ENCODE measurements at places on chromosomes 6 and 20.

DNA sequence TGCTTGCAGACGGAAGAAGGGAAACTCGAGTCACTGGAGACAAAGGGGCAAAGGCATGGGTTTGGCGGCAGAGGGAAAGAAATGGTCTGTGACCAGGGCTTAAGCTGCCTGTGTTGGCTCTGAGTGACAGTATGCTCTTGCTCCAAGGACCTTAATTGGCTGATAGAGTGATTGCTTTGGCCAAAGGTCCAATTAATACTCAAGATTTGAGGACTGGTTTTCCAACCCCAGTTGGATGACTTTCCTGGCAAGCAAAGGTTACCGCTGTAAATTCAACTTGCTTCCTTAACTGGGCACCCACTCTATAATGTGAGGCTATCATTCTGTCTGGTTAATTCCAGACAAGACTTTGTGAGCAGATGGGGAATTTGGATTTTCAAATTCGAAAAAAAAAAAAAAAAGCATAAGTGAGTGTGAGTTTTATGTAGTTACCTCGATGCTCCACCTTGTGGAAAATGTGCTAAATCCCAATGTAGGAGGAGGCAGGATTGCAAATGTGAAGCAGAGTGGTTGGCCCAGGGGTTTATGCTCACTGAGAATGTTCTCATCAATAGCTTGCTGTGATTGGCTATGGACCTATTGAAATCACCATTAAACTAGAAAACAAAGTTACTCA lies 150.7 kb upstream of the GMDS start:
- no peak for DNase-seq

GRCh38 chr6:2935566-2936291 lies 32.6 kb upstream of the SERPINB9 start:
- DNase-seq, result no peak

DNA sequence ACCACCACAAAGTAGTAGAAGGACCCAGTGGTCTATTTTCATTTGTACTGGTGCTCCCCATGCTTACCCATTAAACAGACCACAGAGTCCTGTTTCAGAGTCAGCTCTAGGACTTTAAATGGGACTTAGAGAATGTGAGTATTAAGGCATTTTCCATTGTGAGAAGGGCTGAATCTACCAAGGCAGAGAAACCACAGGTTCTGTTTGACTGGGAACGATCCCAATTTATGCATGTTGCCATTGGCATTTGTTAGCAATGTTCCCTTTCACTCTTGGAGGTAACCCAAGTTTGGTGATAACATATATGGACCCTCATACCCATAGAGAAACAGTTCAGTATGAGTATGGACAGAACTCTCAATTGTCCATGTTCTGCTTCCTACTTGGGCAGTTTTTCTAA lies 672.8 kb downstream of the KIF16B start:
- no peak for DNase-seq

- no peak for DNase-seq
These were observed 9.8 kb upstream of the CNKSR3 start for GRCh38 chr6:154520280-154520679.

GRCh38 chr6:139905404-139906052 lies 531.1 kb upstream of the CITED2 start:
- no peak for DNase-seq

DNA sequence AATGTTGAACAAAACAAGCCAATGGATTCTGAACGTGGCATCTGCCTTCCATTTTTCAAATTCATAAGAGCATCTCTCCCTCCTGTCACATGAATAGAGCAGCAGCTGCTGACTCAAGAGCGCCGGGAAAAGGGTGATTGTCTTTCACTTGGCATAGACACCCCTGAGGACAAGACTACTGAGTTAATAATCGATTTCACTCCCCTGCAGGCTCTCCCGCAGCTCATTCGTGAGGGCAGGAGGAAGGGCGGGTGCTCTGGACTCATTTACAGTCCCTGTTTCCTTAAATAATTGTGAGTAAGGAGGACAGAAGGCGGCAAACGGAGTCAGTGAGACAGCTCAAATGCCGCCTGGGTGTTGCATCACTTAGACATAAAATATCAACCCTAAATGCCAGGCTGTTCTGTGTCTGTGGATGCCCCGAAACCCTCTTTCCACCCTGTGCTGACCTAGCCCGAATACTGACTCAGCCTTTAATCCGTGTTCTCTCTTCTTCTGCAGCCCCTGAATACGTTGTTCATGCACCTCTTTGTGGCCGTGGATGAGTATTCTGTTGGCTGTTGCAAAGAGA lies 21.6 kb downstream of the CFAP61 start:
- no peak for DNase-seq

DNA sequence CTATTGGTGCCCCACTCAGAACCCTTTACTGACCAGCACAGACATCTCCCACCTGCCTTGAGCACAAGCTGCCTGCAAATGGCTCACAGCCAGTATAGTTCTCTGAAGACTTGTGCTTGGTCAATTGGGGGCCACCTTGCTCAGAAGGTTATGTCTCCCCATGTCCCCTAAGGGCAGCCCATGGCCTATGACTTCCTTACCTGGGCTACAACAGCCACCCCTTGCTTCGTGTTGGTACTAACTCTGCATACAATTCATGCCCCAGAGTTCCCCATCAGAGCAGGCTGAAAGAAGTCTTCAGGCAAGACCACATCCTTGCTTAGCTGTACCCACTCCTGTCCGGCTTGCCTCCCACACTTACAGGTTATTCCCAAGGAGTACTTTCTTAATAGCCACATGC lies 57.4 kb downstream of the TOX2 start:
- DNase-seq, result no peak

DNA sequence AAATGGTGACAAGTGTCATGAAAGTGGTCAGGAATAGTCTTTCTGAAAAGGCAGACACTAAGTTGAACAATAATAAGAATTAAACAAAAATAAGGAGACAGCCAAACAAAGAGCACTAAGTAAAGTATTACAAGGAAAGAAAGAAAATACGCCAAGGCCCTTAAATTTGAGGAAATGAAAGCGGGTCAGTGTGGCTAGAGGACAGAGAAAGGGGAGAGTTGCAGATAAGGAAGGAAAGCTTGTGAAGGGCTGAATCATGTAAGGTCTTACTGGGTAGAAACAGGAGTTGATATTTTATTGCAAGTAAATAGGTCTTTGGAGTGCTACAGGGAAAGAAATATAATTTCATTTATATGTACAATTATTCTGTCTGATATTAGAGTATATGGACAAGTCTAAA lies 732.1 kb downstream of the EPHA7 start:
- no peak for DNase-seq

- DNase-seq, result no peak
These were observed 763 bp downstream of the TMEM14A start for GRCh38 chr6:52671676-52672075.

GRCh38 chr20:11205769-11206362 lies 532.1 kb upstream of the JAG1 start:
- no peak for DNase-seq

DNA sequence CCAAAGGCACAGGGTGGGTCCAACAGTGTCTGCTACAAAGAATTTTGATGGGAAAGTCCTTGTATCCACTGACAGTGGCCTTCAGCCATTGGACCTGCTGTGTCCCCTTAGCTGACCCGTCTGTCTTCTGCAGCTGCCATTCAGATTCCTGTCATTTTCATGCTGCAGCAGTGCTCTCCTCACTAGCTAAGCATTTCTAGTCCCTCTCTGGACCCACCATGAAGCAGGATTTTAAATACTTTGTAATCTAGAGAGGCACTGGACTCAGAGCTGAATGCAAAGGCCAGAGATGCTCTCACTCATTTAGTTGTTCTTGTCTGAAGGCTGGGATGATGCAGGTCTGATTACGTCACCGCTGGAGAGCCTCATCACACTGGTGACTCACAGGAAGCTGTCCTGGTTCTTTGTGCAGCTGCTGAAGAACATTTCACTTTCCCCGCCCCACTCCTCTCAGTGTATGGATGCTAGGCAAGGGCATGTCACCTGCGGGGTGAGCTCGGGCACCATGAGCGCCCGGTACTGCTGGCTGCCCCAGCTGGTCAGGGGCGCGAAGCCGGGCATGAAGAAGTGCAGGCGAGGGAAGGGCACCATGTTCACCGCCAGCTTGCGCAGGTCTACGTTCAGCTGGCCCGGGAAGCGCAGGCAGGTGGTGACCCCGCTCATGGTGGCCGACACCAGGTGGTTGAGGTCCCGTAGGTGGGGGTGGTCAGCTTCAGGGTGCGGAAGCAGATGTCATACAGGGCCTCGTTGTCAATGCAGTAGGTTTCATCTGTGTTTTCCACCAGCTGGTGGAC lies 19.4 kb upstream of the TUBB2A start:
- peak; percentile 85 for DNase-seq

GRCh38 chr6:104326173-104327001 lies 533.3 kb downstream of the HACE1 start:
- peak; percentile 86 for DNase-seq

- DNase-seq, result no peak
These were observed 62.6 kb downstream of the GINS1 start for GRCh38 chr20:25470045-25470444.

- DNase-seq, result no peak
These were observed 58.5 kb upstream of the ATXN1 start for GRCh38 chr6:16819752-16820151.

DNA sequence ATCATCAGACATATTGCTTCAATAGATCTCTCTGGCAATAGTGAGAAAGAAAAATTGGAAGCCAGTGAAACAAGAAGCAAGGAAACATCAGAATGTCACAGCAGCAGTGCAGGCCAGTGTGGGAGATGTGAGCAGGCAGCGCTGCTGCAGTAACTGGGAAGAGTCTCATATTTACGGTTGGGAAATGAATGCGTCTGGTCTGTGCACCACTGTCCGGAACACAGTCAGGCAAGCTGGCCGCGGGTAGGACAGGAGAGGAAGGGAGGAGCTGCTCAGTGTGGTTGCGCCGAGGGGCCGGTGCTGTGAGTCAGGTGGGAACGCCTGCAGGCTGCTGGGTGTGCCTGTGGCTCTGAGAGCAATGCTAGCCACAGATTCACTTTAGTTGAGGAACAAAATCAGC lies 6.4 kb upstream of the PSMG4 start:
- DNase-seq, result no peak

DNA sequence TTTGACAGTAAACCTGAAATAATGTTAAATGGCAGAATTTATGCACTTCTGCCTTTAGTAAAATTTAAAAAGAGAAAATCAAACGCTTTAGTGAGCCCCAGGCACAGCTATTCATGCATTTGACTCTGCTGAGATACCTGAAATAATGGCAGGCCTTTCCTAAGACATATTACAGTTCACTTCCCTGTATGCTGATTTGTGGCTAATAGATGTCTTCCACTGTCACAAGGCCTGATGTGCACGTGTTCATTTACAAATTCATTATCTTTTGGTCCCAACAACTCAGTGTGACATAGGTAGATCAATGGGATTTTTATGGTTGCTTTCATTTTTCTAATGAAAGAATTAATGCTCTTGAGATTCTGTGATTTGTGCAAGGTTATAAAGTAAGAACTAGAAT lies 449.7 kb upstream of the RGS17 start:
- no peak for DNase-seq

DNA sequence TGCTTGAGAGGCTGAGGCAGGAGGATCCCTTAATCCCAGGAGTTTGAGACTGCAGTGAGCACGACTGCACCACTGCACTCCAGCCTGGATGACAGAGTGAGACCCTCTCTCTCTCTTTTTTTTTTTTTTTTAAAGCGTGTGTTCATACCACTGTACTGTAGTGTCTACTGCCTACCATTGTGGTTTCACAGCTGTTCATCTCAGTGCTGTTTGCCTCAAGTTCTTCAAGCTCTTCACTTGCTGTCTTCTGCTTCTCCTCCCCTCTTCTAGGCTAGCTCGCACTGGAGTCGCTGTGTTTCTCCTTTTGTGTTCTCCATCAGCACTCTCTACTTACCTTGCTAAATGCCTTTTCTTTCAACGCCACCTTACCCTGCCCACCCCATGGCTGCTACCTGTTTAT lies 7.4 kb downstream of the FOXO3 start:
- DNase-seq, result no peak

DNA sequence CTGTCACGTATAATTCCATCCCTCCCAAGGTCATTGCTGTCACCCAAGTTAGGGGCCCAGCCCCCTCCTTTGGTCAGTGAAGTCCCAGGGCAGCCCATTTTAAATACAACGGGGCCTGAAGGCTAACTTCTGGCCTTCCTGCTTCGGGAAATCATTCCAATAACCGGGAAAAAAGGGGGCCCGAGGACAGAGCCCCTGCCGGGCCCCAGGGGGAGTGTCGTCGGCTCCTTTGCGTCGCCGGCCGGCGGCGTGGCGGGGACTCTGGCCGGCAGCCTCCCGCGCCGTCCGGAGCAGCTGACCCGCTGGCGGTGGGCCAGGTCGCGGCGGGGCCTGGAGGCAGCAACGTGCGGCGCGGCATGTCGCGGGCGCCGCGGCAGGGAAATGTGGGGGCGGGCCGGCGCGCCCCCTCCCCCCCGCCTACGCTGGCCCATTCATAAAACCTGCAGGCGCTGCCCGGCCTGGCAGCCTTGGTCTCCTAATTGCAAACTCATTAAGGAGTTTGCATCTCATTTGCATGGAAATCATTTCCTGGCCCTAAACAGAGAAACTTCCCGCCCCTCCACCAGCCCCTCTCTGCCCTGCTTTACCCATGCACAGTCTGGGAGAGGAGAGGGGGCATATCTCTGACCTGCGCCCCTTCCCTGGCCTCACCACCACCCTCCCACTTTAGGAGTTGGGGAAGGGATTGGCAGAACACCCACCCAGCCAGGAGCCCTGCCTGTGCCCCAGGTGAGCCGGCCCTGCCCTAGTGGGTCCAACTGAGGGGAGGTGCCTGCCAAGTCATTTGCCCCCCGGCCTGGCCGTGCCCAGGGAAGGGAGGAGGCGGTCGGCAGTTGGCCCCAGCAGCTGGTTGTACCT lies 50.7 kb downstream of the MRPL14 start:
- no peak for DNase-seq

DNA sequence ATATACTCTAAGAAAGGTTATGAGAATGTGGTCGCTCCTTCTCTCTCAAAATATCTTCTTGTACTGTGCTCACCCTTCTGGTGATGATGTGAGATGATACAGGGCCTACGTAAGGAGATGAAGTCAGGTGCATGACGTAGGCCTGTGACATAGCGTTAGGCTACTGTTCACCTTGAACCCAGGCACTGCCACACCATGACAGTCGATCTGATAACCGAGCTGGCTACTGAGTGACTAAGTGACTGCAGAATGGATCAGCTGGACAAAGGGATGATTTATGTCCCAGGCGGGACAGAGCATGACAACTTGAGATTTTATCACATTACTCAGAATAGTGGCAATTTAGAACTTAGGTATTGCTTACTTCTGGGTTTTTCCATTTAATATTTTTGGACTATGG lies 11.2 kb downstream of the SLC24A3 start:
- DNase-seq, result no peak

- DNase-seq, result no peak
These were observed 11.1 kb downstream of the CDH4 start for GRCh38 chr20:61263084-61263695.
